ENCODE measurements at places on chromosomes 6 and 20. TPM values are rescaled to one million over a fixed set of nuclear protein-coding genes. Genes with fewer than 3 reads are reported as not detected.

The VNN1 gene
- 0.07 TPM for total RNA-seq

The STMND1 gene
- not detected for total RNA-seq

The ARMH2 gene
- not detected for total RNA-seq

The ECT2L gene
- total RNA-seq: not detected

The THEMIS gene
- total RNA-seq: not detected

The TREML2 gene
- not detected for total RNA-seq

The MRPL14 gene
- 62.2 TPM for total RNA-seq

The PI16 gene
- not detected for total RNA-seq

The BMP5 gene
- not detected for total RNA-seq

The C6orf52 gene
- 2.1 TPM for total RNA-seq

The INSM1 gene
- total RNA-seq: not detected

The GOPC gene
- total RNA-seq: 16.7 TPM

The FAM162B gene
- not detected for total RNA-seq

The HSPA12B gene
- total RNA-seq: 0.39 TPM

The WFDC5 gene
- not detected for total RNA-seq

The OR2B3 gene
- total RNA-seq: not detected

The CDSN gene
- total RNA-seq: not detected

The BCAS1 gene
- 0.37 TPM for total RNA-seq

The HSPA1A gene
- 176 TPM for total RNA-seq

The XKR7 gene
- total RNA-seq: not detected

The TULP1 gene
- total RNA-seq: not detected

The MOXD1 gene
- total RNA-seq: 1.9 TPM

The UNC93A gene
- not detected for total RNA-seq

The SMIM29 gene
- total RNA-seq: 21.8 TPM

The PTGIS gene
- total RNA-seq: 0.02 TPM

The ADTRP gene
- not detected for total RNA-seq

The RRBP1 gene
- total RNA-seq: 144 TPM

The PTK7 gene
- total RNA-seq: 3.7 TPM
